ENCODE measurements at places on chromosomes 13 and 19.

- no peak for DNase-seq
Measured at GRCh38 chr13:97502181-97502580, 68.2 kb downstream of the RAP2A start.

DNA sequence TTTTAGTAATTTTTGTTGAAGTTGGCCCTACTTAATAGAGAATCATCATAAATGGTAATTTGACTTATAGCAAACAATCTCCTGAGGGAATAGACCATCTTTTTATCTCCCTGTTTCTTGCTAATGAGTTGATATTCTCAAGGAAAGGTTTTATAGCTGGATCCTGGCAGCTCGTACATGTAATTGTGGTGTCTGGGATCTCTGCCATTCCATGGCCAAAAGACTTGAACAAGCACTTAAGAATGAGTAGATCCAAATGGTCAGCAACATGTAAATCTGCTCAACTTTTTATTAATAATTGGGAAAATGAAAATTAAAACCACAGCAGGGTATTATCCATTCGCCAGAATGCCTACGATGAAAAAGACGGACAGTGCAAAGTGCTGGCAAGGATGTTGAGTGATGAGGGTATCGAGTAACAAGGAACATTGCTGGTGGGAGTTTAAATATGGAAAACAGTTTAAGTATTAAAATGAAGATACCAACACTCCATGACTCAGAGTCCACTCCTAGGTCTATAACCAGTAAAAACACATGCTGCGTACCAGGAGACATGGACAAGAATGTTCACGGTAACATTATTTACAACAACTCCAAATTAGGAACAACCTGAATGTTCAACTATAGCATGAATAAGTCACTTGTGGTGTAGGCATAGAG lies 5.1 kb upstream of the GPR18 start:
- DNase-seq, result no peak

GRCh38 chr13:113812178-113813040 lies 51.5 kb downstream of the GAS6 start:
- DNase-seq, result no peak

DNA sequence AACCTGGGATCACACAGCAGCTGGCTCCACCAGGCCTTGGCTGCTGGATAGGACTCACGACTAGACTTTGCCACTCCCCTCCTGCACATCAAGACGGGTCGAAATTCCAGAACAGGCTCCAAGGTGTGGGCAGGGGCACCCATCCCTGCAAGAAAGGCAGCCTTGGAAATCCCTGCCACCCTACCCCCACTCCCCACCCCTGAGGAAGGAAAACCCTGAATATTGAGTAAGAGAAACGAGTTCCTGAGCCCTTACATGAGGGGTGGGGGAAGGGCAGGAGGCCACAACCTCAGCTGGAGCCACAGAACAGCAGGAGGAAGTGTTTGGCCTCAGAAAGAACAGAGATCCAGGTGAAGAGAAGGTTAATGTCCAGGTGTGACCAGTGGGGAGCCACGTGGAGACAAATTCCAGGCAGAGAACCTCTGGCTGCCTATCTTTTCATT lies 20.1 kb downstream of the DEDD2 start:
- no peak for DNase-seq

DNA sequence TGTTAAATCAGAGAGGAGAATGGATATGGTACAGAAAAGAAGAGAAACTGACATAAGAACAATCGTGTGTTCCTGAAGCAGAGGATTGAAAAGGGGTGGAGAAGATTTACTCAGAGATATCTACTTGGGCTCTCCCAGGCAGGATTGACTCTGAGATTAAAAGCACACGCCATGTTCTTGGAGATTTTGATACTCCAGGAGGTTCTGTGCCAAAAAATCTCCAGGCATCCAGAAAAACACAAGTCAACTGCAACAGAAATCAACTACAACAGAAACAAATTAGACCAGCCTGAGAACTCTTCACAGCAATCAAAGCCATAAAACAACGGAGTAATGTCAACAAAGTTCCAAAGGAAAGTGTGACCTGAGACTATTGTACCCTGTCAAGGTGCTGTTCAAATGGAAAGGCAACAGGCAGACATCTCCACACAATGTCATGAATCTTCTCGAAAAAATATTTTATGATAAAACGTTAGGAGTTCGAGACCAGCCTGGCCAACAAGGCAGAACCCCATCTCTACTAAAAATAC lies 104.2 kb downstream of the UBL3 start:
- DNase-seq, result no peak

- no peak for DNase-seq
Measured at GRCh38 chr19:29530540-29531457, 5.0 kb downstream of the VSTM2B start.

DNA sequence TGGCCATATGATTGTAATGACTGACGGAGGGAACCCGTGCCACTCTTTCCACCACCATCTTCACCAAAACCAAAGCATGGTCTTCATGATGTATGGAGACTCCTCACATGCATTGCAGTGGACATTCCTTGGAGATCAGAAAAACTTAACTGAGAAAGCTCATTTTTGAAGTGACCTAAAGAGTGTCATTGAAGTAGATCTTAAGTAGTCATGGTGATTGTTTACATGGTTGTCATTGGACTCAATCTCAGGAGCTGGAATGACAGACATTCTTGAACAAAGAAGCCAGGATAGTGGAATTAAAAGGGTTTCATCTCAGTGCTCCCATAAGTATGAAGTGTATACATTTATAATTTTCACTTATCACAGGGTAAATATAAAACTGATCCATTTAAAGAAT lies 236.7 kb upstream of the IPO5 start:
- no peak for DNase-seq

- no peak for DNase-seq
Measured at GRCh38 chr13:31440132-31440531, 240.4 kb downstream of the B3GLCT start.

GRCh38 chr13:112079696-112080095 lies 12.7 kb downstream of the SOX1 start:
- no peak for DNase-seq

DNA sequence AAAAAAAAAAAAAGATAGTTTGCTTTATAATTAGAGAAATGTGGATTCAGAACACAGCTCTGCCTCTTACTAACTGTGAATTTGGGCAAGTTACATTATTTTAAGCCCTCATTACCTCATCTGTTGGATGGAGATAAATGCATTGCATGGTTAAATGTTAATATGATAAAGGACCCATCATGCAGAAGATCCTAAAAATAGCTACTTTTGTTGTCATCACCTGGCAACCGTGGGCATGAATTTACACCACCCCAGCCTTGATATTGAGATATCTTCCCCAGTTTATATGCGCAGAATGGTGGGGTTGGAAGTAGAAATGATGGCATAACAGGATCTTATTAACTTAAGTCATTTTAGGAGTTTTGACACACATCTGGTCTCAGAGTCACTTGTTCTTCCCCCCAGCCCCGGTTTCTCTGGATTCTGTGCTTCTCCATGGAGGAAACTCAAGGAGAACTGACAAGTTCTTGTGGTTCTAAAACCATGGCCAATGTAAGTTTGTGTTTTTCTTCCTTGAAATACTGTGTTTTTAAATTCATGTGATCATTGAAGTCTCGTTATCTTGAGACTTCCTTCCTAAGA lies 8.9 kb downstream of the ZNF546 start:
- DNase-seq, result no peak

DNA sequence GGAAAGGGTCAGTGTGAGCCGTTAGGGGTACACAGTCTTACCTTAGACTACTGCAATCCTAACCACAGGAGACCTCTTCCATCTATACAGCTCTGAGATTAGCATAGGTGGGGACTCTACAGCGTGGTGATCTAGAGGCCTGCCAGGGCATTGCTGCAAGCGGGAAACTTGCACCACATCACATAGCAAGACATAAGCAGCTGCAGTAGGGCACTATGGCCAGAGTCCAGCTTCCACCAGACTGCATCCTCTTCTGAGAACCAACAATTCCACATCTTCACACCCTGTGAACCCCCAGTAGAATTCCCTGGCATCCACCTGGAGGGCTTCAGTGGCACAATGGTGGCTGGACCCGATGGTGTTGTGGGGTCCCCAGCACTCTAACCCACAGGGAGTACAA lies 1564.3 kb upstream of the PRR20A start:
- no peak for DNase-seq

GRCh38 chr13:27921421-27921960 lies 1.7 kb downstream of the PDX1 start:
- DNase-seq, result no peak

- DNase-seq, result peak; percentile 21
Measured at GRCh38 chr13:27425158-27425917, 919 bp downstream of the GTF3A start.

DNA sequence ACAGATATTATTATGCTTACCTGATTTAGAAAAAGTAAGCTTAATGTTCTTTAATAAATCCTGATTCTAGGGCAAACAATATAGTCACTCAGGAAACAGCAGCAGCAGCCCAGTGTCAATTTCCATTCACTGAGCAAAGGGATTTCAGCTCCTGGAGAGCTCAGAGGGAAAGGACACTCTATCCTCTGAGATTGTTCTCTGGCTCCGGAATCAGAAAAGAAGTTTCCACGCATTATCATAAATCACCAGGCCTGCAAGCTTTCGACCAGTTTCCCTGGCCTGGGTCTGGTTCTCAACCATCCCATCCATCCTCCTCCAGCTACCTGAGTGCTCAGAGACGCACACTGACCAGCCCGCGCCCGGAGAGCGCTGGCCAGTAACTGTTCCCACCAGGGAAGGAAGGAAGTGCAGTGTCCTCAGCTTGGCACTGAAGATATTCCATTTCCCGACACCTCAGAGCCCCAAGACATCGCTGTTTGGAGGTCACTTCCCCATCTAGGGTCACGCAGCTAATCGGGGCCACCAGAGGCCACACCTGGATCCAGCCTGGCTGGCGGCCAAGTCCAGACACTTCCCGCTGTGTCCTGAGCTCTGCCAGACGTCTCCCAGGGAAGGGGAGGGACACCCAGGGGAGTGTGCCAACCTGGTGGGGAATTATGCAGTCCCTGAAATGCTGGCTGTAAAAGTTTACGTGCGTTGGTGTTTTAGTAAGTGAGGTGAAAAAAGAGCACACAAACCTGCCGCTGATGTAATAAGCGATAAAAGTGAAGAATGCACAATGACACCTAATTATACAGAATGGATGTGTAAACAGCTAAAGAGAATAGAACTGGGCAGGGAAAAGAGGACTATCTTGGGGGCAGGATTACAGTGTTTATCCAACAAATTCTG lies 29.1 kb downstream of the EPS15L1 start:
- no peak for DNase-seq

GRCh38 chr13:47457626-47458025 lies 543.4 kb downstream of the SUCLA2 start:
- no peak for DNase-seq

All from activated T-helper 2 cell treated with anti-CD3 and anti-CD28 coated beads, Interferon-gamma antibody, Interleukin-2, Interleukin-4, amounts not matched to agents 10 μg/mL and 5 μg/mL and 100 μg/mL, durations not matched to agents 14 hours and 24 hours and 36 hours (primary cell).